ENCODE measurements at places on chromosomes 7 and 10.

DNA sequence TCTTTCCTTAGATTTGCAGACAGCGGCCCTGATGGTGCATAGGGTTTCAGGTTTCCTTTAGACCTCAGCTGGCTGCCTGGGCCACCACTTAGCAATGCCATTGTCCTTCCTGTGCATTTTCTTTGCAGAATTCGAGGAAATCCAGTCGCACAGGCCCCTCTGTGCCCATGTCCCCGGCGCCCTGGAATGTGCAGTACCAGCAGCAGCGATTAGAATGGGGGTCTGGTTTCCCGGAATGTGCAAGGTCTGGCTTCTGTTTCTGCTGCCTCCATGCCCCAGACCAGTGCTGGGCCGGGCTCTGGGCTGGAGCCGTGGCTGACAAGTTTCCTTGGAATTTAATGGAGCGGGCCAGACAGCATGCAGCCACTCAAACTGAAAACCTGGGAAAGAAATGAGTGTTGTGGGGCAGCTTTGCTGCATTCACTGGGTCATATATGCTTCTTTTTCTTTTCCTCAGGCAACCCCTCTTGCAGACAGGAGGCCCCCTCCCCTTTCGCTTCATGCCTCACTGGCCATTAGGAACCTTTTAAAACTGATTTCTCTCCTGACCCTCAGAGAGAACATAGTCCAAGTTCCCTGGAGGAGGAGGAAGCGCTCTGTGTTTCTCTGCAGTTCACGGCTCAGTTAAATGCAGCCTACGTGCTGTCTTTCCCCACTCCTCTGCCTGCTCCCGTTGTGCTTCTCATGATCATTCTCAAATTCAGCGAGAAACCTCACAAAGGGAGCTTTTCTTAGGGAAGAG, 14.4 kb downstream of the HTRA1 start:
- no peaks in the 10 kb centered on the region for H3K36me3 ChIP-seq
- H3K27ac ChIP-seq, result no peak overlapping the region
- H3K27me3 ChIP-seq, result no peaks in the 10 kb centered on the region
- H3K4me1 ChIP-seq, result peaks cover 21% of the 10 kb centered on the region
- DNase-seq, result no peak
- H3K4me3 ChIP-seq, result no peak overlapping the region

GRCh38 chr10:3293581-3294431, 121.2 kb upstream of the PITRM1 start:
- H3K27ac ChIP-seq, result no peak overlapping the region
- no peak for DNase-seq
- no peaks in the 10 kb centered on the region for H3K36me3 ChIP-seq
- no peaks in the 10 kb centered on the region for H3K4me1 ChIP-seq

- H3K36me3 ChIP-seq, result no peaks in the 10 kb centered on the region
- H3K4me1 ChIP-seq, result no peaks in the 10 kb centered on the region
- no peaks in the 10 kb centered on the region for H3K27me3 ChIP-seq
- no peak overlapping the region for H3K4me3 ChIP-seq
- DNase-seq, result no peak
Observed at GRCh38 chr10:103576076-103576471, 82.6 kb downstream of the NEURL1 start.

DNA sequence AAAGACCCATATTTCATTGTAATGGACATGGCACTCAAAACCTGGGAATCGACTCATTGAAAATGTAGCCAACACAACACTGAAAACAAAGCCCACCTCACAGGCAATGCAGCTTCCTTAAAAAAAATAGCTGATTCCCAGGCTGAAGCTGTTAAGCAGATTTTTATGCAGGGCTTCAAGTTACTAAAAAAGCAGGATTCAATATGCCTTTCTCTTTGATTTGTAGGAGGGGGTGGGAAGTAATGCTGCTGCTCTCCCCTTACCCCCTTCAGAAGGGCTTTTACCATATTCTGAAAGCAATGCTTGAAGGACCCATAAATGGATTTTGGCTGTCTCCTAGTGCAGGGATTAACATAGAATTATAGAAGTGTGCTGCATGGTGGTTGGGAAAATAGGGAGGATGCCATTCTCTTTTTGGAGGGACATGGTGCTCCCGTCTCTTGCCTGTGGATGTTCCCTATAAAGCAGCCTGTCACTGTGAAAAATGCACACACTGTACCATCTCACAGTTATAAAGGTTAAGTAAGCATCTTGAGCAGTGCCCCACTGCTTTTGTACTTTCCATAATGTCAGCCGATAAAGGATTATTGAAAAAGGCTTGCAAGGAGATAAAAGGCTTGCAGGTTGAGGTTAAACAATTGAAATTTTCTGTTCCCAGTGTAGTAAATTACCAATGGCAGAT, 262.8 kb downstream of the AUTS2 start:
- no peaks in the 10 kb centered on the region for H3K36me3 ChIP-seq
- peaks cover 6% of the 10 kb centered on the region for H3K4me1 ChIP-seq
- no peak overlapping the region for H3K4me3 ChIP-seq
- H3K27me3 ChIP-seq, result no peaks in the 10 kb centered on the region

- H3K36me3 ChIP-seq, result no peaks in the 10 kb centered on the region
- H3K4me3 ChIP-seq, result no peak overlapping the region
- H3K27me3 ChIP-seq, result no peaks in the 10 kb centered on the region
Observed at GRCh38 chr7:89023877-89024276, 228.3 kb upstream of the TEX47 start.

- H3K36me3 ChIP-seq, result no peaks in the 10 kb centered on the region
- DNase-seq, result no peak
Observed at GRCh38 chr7:50220273-50220672, 84.2 kb upstream of the IKZF1 start.

- no peaks in the 10 kb centered on the region for H3K27me3 ChIP-seq
- no peak overlapping the region for H3K27ac ChIP-seq
- H3K4me1 ChIP-seq, result no peaks in the 10 kb centered on the region
- no peak overlapping the region for H3K4me3 ChIP-seq
- no peak for DNase-seq
Observed at GRCh38 chr7:157266272-157266671, 70.5 kb upstream of the DNAJB6 start.

- H3K27ac ChIP-seq, result no peak overlapping the region
- DNase-seq, result no peak
- H3K36me3 ChIP-seq, result no peaks in the 10 kb centered on the region
- H3K4me1 ChIP-seq, result no peaks in the 10 kb centered on the region
- no peaks in the 10 kb centered on the region for H3K27me3 ChIP-seq
Observed at GRCh38 chr10:109650228-109650627, 273.1 kb downstream of the XPNPEP1 start.

DNA sequence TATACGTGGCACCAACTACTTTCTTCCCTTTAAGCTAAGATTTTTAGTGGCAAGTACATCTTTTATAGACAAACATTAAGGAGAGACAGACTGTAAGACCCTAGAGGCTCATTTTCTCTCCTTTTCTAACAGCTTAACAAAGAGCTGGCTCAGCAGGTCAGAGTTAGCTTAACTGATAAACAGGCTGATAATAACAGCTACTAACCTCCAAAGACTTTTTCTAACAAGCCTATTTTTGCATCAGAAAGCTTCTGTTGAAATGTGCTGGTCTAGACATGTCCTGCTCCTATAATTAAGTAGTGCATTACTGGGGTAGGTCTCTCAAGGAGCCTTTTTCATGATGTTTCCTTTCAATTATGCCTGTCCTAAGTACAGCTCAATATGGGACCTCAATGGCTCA, 238.2 kb upstream of the FAM3C start:
- H3K27me3 ChIP-seq, result no peaks in the 10 kb centered on the region
- H3K4me3 ChIP-seq, result no peak overlapping the region
- no peaks in the 10 kb centered on the region for H3K4me1 ChIP-seq
- H3K36me3 ChIP-seq, result no peaks in the 10 kb centered on the region
- no peak for DNase-seq

GRCh38 chr7:90617442-90617841, 21.3 kb downstream of the CDK14 start:
- no peaks in the 10 kb centered on the region for H3K27me3 ChIP-seq
- H3K4me1 ChIP-seq, result peaks cover 7% of the 10 kb centered on the region
- no peak overlapping the region for H3K4me3 ChIP-seq
- no peak for DNase-seq
- H3K36me3 ChIP-seq, result no peaks in the 10 kb centered on the region
- H3K27ac ChIP-seq, result no peak overlapping the region

GRCh38 chr7:54885285-54885684, 126.3 kb upstream of the SEC61G start:
- no peak for DNase-seq
- no peak overlapping the region for H3K27ac ChIP-seq

GRCh38 chr10:11395581-11396310, 215.7 kb downstream of the USP6NL start:
- H3K27me3 ChIP-seq, result no peaks in the 10 kb centered on the region
- H3K36me3 ChIP-seq, result no peaks in the 10 kb centered on the region
- H3K27ac ChIP-seq, result no peak overlapping the region
- DNase-seq, result no peak
- no peaks in the 10 kb centered on the region for H3K4me1 ChIP-seq

DNA sequence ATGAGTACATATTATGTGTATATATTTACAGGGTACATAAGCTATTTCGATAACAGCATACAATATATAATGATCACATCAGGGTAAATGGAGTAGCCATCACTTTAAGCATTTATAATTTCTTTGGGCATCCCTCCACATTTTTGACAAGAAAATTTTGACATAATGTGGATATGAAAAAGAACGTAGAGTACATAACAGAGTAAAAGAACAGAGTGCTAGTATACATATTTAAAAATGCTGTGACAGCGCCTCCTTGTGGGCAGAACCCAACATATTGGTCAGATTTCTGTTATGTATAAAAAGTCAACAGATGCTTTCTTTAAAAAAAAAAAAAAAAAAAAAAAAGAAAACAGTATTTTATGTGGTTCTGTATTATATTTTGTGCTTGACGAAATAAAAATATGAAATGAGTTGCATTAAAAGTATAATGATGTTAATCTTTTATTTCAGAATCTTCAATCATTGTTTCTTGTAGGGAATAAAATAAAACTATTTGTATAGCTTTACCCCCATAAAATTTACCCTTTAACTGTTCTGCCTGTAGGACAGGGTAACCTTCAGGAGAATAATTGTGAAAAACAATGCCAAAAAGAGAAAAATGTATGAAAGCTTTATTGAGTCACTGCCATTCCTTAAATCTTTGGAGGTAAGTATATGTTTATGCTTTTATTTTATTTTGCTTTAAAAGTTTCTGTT, 18.3 kb upstream of the HBP1 start:
- H3K4me1 ChIP-seq, result peaks cover 15% of the 10 kb centered on the region
- H3K27ac ChIP-seq, result no peak overlapping the region
- DNase-seq, result peak; percentile 80
- H3K27me3 ChIP-seq, result no peaks in the 10 kb centered on the region

- H3K27me3 ChIP-seq, result no peaks in the 10 kb centered on the region
- no peak for DNase-seq
- H3K4me1 ChIP-seq, result no peaks in the 10 kb centered on the region
- H3K36me3 ChIP-seq, result no peaks in the 10 kb centered on the region
Observed at GRCh38 chr10:29229258-29229705, 59.6 kb upstream of the LYZL1 start.

- no peaks in the 10 kb centered on the region for H3K36me3 ChIP-seq
- H3K27me3 ChIP-seq, result no peaks in the 10 kb centered on the region
- H3K4me3 ChIP-seq, result no peak overlapping the region
- no peak for DNase-seq
Observed at GRCh38 chr10:75425291-75426079, 5.9 kb upstream of the LRMDA start.

Measured in adrenal gland (tissue), 19 donors.